ENCODE measurements at places on chromosomes 13 and 19.

DNA sequence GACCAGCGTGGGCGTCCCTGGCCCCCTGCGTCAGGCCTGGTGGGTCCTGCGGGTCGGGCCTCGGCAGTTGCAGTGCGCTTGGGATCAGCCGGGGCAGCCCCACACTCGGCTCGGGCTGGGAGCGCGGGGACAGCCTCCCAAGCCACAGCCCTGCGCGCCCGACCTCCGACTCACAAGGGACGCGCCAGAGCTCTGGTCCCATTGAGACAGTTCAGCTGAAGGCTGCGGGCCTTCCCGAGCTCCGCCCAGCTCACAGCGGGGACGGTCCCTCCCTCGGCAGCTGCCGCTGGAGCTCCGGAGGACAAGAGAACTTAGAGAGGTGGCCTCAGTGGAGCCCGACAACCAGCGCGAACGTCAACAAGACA, 45.7 kb upstream of the ZNF730 start:
- DNase-seq: peak; percentile 2

DNA sequence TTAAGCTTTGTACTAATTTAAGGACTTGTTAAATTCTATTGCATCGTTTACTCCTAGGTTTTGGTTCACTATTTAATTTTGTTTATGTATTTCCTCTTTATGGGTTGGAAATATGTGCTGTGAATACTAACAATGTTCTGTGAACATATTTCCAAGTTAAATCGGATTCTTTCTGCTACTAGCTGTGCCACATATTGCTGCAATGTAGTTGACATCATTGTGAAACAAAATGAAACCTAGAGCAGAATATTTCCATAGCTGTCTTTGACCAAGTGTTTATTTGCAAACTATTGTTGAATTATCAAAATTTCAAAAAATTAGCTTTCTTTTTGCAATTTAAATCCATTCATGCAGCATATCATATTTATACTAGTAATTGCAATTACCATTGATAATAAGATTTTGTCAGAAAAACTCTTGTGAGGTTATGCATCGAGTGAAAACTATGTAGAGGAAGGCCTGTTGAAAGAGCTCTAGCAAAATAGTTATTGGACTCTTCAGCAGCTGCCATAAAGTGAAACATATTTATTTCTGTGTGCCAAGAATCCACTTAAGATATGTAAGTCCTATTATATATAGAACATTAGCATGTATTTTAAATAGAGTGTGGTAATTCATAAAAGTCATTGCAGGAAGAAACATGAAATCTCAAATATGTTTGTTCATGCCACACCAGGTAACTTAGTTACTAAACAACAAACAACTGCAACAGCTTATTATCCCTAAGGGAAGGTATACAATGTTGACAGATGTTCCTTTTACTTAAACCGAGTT, 575.1 kb downstream of the SLITRK6 start:
- no peak for DNase-seq

GRCh38 chr19:4911314-4911713, 2.0 kb downstream of the UHRF1 start:
- DNase-seq: no peak

- DNase-seq: no peak
These were observed 67.9 kb downstream of the EFNB2 start for GRCh38 chr13:106467427-106468122.

GRCh38 chr13:44160591-44161191, 212.9 kb upstream of the SERP2 start:
- no peak for DNase-seq

DNA sequence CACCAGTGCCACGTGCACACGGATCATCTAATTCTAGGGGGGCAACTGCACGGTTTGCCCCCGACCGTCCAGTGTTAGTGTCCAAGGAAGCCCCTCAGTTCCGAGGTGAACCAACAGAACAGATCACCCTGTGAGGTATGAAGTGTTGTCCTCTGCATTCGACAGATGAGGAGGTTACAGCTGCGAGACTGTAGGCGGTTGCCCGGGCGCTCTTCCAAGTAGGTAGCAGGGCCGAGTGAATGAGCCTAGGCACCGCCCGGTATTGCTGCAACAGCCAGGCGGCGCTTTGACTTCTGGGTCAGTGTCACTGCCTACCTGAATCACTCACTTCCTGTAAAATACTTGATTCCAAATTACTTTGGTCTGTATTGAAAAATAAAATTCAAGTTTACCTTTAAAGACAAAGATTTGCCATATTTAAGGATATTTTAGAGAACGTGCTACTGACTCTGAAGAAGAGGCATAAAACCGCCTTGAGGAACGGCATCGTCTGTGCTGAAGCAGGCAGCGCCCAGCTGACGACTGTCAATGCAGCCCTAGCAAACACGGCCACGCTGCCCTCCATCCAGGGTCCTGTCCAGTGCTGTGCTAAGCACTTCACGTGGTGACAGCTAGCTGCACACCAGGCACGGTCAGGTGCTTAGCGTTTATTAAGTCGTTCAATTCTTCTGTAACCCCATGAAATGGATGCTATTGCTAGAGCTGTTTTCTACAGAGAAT, 19.3 kb upstream of the RASA3 start:
- no peak for DNase-seq

DNA sequence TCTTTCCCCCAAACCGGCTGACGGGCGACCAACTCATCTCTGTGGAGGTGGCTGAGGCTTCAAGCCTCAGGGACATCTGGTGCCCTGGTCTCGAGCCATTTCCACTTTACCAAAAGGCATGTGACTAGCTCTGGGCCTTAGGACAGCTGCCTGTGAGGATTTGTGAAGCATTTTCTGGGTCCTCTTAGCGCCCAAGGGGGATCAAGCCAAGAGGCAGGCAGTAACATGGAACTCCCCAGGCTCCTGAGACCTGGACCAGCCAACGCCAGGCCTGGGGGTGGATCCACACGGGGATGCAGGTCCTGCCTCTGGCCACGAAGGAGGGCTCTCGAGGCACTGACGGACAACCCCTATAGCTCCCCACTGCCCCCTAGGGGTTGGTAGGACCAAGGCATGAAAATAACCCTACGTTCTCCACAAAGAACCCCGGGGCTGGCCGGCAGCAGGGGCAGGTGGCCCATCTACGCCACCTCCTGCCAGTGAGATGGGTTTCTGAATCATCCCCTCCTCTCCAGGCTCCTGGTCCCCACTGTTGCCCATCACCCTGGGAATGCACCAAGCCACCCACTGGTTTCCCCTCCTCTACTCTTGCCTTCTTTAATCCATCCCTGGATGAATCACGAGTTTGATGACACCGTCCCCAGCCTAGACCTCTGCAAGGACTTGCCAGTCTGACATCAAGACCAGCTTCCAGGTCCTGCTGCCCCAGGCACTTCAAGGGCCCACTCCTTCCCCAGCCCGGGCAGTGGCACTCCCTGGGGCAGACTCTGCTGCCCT, 7.0 kb upstream of the MYDGF start:
- DNase-seq: no peak

DNA sequence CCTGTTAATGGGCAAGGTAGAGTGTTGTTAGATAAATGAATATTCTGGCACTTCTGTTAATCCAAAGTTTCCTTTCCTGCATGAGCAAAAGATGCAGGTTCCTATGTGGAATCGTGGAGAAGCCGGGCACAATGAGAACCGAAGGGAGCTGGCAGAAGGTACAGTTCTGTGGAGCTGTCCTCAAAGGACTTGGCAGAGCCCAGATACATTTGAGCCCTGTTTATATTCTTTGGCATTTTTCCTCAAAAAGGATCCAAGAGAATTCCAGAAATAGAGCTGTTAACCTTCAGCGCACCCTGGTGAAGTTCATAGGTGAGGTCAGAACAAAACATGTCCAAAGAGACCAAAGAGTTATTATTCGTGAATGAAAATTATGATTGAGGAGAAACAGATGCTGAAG, 4.0 kb upstream of the DLEU7 start:
- DNase-seq: no peak

DNA sequence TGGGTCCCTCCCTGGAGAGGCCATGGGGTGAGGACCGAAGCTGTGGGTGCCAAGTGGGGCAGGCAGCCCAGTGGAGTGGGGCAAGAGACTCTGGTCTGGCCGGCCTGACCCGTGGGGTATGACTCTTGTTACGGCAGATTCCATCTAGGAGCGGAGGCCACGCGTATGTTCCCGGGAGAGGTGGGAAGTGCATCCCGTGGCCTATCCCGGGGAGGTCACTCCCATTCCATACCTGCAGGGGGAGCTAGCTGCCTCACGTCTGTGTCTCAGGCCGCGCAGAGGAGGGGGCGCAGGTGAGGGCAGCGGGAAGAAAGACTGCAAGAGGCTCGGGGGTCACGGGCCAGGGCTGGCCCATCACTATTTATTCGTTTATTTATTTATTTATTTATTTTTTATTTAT, 4.9 kb downstream of the CSNK1G2 start:
- no peak for DNase-seq

- no peak for DNase-seq
These were observed 112.3 kb downstream of the GPC6 start for GRCh38 chr13:93338906-93339305.

- DNase-seq: no peak
These were observed 1362.0 kb downstream of the PCDH9 start for GRCh38 chr13:65868099-65868498.

DNA sequence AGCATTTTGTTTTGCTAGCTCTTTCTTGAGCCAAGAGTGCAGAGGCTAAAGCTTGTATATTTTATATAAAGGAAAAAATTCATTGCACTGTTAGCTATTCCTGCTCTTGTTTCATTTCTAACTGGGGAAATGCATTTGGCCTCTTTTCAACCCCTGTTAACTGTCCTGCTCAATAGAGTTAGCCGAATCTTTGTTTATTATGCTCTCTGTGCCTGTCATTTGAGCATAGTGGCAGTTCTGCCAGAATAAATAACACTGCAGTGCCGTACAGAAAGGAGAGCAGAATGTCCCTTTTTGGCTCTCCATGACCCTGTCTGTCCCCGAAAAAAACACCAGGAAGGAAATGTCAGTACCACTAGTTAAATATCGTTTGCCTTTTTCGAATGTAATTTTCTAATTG, 350.8 kb downstream of the MYO16 start:
- no peak for DNase-seq

DNA sequence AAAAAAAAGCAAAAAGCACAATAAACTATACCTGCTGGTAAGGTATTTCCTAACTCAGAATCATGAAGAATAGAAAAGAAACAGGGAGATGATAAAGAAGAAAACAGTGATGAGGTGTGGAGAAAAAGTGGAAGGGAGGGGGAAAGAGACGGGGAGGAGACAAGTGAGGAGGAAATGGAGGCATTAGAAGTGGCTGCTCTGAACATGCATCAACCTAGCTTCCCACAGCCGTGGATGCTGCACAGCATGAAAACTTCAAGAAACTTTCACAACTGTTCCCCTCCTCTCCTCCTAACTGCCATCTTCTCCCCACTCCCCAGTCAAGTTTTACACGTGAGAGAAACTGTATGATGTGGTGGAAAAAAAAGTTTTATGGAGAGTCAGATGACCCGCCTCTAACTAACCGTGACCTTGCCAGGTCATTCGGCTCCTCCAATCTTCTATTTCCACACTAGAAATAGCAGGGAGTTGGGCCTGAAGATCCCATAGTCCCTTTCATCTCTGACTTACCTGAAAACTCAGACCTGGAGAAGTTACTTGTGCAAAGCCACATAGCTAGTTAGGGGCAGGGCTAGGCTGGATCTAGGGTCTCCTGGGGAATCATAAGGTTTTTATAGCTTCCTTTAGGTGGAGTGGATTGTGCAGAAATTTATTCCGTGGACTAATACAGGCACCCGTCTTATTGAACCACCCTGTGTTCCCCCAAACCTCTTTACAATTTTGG, 461.9 kb downstream of the KLF5 start:
- no peak for DNase-seq

DNA sequence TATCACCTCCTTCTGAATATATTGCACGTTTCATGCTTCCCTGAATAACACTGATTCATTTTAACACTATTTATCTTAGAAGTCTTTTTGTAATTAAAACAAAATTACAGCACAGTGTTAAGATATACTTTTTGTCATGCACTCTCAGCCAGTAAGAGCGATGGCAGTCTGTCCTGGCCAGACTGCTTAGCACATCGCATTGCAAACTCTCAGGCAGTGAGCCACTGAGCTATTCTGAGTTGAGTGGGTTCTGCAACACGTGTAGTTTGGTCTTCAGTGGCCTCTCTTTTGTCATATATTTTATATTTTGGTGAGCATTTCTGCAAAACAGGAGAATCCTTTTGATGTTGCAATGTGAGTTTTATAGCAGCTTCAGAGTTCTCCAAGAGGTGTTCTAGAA, 332.1 kb downstream of the HS6ST3 start:
- DNase-seq: no peak

GRCh38 chr13:97174638-97175037, 47.5 kb upstream of the MBNL2 start:
- DNase-seq: no peak

DNA sequence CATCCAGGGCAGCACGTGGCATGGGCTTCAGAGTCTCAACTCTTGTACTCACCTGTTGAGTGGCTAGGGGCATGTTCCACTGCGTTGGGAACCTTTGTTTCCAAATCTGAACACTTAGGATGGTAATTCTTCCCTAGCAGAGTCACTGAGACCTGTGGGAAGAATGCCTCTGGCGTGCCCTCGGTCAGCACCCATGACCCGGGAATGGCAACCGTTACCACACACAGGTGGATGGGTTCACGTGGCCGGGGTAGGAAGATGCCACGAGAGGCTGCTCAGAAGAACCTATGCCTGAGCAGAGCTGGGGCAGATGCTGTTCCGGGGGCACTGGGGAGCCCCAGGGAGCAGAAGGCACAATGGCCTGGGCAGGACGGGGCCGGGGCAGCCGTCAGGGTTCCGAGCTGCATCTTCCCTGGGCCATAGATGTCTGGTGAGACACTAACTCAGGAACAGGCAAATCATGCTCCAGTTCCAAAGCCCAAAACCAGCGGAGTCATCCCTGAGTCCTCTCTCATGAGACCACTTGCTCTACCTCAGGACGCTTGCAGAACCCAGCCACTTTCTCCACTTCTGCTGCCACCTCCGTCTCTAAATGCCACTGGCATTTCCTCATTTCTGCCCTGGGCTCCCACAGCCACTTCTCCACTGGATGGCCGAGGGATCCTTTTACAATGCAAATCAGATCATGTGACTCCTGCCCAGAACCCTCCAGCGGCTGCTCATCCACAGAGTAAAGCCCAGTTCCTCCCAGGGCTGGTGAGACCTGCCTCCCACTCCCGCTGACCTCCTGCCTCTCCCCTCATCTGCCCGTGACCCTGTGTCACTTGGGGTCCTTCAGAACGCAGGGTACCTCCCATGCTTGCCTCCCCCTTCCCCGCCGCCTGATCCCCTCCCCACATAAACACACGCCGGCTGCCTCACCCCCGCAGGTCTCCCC, 36.7 kb downstream of the FAM124A start:
- no peak for DNase-seq

DNA sequence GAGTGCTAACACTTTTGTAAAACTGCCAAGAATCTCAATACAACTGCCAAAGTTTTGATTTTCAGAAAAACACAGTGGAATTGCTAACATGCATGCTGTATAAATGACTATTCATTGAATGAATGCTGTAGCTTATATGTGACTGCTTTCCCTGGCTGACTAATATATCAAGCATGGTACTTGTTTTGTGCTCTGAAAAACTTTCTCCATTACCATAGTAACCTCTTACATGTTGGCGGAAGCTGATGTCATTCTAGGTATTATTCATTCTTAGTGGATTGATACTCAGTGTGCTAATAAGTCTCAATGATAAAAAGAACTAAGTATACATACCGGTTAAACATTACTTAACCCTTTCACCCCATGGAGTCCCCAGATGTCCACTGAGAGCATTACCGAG, 166.1 kb upstream of the MYO16 start:
- DNase-seq: peak; percentile 35

- DNase-seq: no peak
These were observed 48.2 kb downstream of the PIN1 start for GRCh38 chr19:9883231-9883758.
